ENCODE measurements at places on chromosomes 1 and 21.
A peak's percentile ranks its signal among the peaks of the same experiment; 100 is the strongest.

GRCh38 chr21:33020558-33021100, 5.1 kb upstream of the OLIG2 start:
- DNase-seq = no peak

DNA sequence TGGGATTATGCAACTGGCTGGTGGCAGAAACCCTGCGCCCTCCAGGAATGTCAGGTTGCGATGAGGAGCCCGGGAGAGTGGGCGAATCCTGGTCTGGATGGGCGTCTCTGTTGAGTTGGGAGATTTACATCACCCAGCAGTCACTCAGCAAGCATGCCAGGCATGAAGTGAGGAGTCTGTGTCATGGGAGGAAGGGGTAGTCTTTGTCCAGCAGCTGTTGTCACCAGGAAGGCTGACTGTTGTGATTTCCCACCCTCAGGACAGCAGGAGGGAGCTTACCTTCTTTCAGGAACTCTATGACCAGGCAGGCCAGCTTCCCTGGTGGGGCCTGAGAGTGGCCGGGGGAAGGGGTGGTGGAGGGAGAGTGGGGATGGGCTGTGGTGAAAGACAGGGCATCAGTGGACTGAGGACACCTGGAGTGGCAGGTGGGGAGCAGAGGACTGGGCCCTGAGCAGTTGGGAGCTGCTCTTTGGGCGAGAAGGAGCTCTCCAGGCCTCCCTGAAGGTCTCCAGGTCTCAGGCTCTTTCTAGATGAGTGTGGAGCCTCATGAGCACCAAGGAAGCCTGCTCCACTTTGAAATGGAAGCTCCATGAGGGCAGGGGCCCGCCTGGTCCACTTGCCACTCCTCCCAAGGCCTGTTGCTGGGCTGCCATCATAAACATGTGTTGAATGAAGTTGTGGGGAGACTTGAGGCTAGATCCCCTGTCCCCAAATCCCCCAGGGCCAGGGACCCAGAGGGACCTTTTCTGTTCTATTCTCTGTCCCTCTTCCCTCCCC, 21.3 kb upstream of the PKP1 start:
- DNase-seq = no peak

DNA sequence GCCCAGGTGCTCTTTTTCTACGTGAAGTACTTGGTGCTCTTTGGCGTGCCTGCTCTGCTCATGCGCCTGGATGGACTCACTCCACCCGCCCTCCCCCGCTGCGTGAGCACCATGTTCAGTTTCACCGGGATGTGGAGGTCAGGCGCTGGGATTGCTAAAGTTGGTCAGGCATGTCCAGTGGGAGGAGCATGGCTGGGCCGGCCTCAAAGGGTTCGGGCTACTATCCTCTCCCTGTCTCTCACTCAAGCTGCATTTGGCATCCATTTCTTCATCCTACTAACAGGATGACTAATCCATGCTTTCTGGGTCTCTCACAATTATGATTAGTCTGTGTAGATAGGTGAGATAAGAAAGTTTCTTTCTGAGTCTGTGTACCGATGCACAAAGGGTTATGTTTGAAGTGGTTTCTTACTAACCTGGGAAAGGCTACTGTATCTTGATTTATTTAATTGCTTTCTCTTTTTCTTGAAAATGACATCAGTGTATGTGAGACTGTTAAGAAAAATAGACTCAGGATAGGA, 135.9 kb downstream of the HHAT start:
- DNase-seq = peak; percentile 95

- DNase-seq = peak; percentile 82
Observed at GRCh38 chr1:94247138-94248094, 10.0 kb upstream of the ARHGAP29 start.

GRCh38 chr1:170168265-170168664, 22.5 kb downstream of the NTMT2 start:
- peak; percentile 17 for DNase-seq

DNA sequence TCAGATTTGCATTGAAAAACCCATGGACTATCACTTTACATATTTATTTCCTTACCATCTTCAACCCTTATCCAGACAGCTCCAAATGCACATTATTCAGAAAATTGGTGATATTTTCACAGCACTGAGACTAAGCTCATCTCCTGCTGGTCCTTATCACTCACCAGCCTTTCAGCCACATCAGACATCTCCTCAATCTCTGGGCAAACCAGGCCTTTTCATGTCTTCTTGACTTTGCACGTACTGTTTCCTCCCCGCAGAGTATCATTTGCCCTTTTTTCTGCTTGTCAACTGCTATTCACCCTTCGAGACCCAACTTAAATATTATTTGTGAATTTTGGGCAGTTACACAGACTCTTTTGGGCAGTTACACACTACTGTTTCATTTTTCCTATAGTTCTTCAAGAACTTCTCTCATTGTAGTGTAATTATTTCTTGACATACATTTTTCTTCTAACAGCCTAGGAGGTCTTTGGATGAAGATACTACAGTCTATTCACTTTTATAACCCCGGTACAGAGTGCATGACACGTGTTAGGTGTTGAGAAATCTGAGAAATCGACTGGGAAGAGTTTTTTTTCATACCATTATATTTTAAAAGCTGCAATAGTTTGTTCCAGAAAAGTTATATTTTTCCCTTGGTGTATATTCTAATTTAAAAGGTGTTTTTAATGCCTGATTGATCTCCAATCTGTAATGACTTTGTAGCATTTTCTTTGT, 98.0 kb downstream of the FGGY start:
- no peak for DNase-seq

- DNase-seq = no peak
Observed at GRCh38 chr21:46555225-46555617, 49.7 kb downstream of the S100B start.

DNA sequence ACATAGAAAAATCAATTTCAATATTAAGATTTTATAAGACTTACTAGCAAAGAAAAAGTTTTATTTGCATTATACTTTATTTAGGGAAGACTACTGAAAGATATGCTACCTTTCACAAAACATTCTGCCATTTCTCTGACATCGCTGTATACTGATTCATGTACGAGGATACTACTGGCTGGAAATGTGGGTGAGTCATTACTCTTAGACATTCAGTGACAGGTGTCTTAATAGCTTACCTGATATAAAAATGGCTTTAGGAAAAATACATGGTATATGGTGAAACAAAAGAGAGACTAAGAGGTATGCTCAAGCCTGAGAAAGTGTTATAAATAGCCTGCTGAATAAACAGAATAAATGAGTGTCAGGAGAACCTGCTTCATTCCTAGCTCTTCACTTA, 73.0 kb upstream of the EXO1 start:
- DNase-seq = no peak

DNA sequence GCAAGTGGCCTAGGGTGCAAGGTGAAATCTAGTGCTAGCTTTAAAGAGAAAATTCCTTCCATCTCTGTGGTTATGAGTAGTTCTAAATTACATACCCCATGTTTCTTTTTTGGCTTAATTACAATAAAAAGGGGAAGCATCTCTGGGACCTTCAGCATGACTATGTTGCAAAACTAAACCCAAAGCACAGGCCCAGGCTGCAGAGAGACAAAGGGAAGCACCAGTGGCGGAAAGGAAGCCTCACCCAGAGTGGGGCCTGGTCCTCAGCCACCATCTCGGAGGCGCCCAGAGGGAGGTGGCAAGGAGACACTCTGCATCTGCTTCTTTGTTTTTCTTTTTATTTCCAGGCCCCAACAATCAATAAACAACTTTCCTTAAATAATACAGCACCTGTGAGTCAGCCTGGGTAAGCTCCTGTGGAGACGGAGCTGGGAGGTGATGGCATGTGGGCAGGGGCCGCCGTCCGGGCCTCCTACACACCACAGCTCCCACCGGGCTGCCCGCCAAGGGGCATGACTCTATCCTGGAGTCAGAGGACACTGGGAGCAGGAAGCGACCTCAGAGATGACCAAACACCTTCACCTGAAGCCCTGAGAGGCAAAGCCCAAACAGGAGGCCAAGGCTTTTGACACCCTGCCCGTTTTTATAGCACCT, 21.7 kb downstream of the ITPKB start:
- DNase-seq = no peak

DNA sequence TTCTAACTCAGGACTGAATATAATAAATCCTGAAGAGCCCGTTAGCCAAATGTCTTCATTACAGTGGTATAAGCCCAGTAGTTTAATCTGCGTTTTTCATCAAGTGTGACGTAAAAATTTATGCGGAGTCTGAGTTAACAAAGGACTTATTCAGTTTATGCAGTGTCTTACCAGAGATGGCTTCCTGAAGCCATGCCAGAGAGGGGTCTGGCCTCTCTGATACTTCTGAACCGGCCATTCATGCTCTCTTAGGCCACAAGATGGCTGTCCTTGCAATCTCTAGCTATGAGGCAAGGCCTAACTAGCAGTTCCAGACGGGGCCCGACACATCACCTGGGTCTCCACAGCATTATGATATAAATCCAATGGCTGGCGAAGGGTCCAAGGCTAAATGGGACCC, 101.4 kb downstream of the TEX35 start:
- DNase-seq = no peak

- peak; percentile 60 for DNase-seq
Observed at GRCh38 chr1:161738627-161739287, 10.8 kb upstream of the DUSP12 start.

GRCh38 chr1:24261977-24262376, 57.2 kb upstream of the GRHL3 start:
- DNase-seq = no peak

DNA sequence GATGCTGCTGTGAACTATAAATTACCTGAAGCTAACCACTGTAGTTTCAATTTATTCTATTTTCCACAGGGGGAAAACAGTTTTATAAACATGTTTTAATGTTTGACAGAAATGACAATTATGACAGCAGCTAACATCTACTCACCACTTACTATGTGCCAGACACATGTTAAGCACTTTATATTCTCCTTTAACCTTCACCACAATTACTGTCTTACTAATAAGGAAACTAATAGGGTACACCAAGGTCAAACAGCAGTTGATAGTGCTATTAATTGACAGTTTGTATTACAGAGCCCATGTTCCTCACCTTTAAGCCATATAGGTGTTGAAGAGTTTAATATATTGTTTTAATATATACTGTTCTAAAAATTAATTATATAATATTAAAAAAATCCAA, 146.4 kb downstream of the EVI5 start:
- no peak for DNase-seq

GRCh38 chr21:31580866-31581276, 78.6 kb upstream of the SOD1 start:
- peak; percentile 31 for DNase-seq

DNA sequence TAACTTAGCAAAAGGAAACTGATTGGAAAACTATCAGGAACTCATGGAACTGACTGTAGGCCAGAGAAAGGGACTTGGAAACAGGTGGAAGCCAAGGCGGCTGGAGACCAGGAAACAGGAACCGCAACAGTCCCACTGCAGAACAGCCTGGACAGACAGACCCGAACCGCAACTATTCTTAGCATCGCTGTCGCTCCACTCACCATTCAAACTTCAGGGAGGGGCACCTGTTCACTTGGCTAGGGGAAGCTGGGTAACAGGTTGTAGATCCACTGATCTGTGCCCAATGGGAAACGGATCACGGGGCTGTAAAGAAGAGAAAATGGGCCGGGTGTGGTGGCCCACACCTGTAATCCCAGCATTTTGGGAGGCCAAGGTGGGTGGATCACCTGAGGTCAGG, 61.9 kb downstream of the CLSTN1 start:
- no peak for DNase-seq

DNA sequence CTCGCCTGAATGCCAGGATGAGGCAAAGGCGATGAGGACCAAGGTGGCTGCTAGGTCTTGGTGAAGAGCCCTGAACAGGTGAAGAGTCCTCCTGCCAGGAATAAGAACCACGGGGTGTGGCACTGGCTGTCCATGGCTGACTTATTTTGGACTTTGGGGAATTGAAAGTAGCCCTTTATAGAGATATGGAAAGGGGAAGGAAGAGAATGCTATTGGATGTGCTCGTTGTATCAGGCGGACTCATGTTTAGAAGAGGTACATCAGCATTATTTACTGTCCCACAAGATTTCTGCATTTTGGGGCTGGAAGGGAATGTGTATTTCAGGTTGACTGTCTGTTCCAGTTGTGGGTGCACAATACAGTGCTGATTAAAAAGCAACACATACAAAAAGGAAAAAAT, 465.8 kb downstream of the DSCAM start:
- DNase-seq = no peak

GRCh38 chr1:93350322-93350721, 4.6 kb downstream of the DR1 start:
- no peak for DNase-seq

DNA sequence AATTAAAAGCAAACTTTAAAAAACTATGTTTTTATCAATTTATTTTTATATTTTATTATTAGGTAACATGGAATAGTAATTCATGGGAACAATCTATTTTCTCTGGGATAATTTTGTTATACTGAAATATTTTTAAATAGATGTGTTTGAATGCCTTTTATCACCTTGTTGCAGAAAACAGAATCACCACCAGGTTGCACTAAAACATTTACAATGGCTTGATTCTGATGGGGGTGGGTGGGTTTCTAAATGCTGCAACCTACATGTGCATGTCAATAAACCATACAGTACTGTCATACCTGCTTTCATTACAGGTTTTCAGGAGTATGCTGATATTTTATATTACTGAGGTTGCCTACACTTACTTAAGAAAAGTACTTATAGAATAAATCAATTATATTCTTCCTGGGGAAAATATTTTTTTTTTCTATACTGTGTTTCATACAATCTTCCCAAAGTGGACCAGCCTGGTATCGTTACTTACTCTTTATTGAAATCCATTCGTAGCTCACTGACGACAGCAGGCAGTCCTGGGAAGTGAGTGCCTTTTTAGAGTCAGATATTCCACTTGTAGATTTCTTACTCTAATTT, 132.8 kb downstream of the PTPRC start:
- DNase-seq = peak; percentile 16

DNA sequence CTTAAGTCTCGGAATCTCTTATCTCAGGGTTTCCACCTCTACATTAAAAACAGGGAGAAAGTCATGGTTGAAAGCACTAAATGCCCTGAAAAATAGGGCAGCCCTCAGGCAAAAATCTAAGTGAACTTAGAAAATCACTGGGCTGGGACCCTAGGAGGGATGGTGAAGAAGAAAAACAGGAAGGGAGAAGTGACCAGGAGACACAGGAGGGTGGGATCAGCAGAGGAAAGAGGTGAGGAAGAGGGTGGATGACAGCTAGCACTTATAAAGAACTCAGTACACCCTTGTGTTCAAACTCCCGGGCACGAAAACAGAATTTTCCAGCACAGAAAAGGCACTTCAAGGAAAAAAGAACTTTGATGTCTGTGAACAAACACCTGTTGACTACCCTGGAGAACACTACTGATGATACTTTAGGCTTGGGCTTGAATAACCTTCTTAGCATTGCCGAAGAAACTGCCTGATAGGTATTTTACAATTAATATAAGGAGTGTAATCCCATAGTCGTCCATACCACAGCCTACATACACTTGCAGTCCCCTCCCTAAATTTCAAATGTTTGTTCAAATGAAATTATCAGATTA, 2.0 kb downstream of the CHML start:
- peak; percentile 29 for DNase-seq

- peak; percentile 34 for DNase-seq
Observed at GRCh38 chr1:165073185-165074007, 283.1 kb downstream of the LMX1A start.

GRCh38 chr1:201721082-201722049, 107.6 kb upstream of the IPO9 start:
- no peak for DNase-seq

GRCh38 chr1:155950829-155951228, 9.4 kb downstream of the RXFP4 start:
- DNase-seq = no peak
